ENCODE measurements at places on chromosomes 5 and 9.
A peak's percentile ranks its signal among the peaks of the same experiment; 100 is the strongest.

DNA sequence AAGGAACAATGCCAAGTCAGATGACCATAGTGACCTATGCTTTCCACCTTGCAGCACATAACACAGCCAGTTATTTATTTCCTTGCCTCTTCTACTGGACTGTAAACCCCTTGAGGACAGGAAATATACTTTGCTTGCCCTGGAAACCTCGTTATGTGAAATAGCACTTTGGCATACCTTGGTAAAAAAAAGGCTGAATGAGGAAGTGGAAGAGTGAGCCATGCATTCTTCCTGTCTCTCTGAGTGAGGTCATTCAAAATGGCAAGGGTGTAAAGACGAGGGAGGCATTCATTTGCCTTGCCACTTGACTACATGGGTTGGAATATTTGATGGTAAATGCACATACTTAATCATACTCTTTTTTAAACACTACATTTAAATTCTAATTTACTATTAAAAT, 42.8 kb upstream of the SVEP1 start:
- no peak for DNase-seq

DNA sequence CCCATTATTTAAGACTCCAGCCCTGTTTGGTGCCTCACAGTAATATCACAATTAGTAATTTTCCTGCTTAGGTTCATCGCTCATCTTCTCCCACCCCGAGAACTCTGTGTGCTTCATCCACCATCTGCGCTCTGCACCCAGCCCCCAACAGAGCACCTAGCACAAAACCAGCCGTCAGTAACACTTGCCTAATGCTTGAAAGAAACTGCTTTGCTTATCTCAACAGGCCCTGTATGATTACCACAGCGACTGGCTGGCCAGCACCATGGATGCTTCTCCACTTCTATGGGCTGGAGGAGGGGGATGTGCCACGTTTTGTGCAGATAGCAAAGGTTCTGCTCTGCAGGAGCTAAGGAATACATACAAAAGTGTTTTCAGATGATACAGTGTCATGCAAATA, 166.8 kb downstream of the SPOCK1 start:
- no peak for DNase-seq

DNA sequence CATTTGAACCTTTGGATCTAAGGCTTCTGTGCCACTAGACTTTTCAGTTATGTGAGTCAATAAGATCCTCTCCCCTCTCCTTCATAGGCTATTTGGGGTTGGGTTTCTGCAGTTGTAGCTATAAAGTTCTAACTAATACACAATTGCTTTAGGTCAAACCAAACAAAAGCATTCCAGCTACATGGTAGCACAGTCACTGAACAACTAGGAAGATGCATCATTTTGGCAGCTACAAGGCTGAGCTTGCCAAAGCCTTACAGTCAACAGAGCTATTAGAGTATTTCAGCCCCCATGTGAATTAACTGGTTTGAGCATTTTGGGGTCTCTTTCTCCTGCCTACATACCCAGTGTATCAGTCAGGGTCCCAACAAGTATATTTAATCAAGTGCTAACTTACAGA, 234.6 kb downstream of the ZNF608 start:
- DNase-seq, result peak; percentile 41

- no peak for DNase-seq
Measured at GRCh38 chr5:168422431-168422830, 63.8 kb upstream of the RARS1 start.

GRCh38 chr5:57850109-57850508, 367.5 kb upstream of the ACTBL2 start:
- no peak for DNase-seq

DNA sequence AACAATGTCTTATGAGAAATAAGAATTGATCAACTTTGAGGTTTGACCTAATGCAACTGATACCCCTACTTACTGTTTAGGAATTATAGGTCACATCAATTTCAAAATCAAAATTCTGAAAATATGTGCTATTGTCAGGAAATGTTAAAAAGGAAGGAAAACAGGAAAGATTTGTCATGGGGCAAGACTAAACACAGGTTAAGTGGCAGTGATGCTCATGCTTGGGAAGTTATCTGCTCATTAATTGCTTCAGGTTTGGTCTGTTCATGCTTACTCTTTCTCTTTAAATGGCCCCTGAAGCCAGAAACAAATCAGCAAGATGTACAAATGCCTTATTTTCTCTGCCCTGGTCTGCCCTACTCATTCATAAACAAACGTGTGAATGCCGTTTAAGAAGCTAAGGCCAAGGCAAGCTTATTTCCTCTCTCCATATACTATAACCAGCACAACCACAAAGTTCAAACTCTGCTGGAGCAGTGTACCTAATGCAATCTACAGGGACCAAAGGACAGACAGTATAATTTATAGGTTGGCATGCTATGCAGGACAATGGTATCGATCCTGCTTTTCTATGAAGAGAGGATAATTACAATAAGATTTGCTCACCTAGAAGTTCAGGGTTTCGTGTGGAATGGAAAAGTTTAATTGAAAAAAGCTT, 177.2 kb downstream of the GNAQ start:
- no peak for DNase-seq

DNA sequence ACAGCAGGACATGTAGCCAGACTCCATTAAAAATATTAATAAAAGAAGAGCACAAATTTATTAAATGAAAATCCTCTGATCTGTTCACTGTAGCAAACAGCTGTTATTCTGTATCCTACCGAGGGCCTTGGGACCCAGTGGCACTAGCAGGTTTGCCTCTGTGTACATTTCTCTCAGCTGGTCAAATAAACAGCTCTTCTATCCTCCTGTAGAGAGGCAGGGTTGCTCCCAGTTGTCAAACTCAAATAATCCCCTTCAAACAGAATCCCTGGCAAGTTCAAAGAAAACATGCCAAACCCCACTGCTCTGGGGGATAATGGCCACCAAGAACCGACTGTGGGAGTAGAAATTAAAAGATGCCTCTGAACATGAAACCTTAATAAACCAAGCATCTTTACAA, 1262.0 kb upstream of the DMAC1 start:
- DNase-seq, result no peak

DNA sequence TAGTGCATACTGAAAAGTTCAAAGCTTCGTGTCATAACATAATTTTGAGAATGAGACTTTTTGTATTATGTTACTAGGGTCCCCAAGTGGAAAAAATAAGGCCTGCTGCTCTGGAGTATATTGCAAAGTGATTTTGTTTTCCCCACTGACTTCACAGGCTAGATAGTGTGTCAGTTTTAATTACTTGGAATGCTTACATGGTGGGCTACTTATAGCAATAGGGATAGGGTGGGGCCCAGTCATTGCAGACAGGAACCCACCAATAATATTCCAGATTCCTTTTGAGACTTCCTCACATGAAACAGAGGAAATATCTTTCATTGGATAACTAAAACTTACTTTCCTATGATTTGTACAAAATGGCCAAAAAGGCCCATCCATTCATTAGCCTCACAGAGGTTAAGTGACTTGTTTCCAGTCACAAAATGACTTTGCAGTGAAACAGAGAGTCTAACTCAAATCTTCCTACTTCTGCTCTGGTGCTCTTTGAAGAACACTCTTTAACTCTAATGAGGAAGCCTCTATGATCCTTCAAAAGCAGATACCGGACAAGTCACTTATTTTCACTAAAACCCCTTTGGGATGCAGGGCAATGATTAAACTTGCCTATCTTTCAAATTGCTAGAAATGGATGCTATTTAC, 16.2 kb upstream of the MEF2C start:
- no peak for DNase-seq

GRCh38 chr9:123418052-123418430, 62.0 kb downstream of the CRB2 start:
- DNase-seq, result no peak

DNA sequence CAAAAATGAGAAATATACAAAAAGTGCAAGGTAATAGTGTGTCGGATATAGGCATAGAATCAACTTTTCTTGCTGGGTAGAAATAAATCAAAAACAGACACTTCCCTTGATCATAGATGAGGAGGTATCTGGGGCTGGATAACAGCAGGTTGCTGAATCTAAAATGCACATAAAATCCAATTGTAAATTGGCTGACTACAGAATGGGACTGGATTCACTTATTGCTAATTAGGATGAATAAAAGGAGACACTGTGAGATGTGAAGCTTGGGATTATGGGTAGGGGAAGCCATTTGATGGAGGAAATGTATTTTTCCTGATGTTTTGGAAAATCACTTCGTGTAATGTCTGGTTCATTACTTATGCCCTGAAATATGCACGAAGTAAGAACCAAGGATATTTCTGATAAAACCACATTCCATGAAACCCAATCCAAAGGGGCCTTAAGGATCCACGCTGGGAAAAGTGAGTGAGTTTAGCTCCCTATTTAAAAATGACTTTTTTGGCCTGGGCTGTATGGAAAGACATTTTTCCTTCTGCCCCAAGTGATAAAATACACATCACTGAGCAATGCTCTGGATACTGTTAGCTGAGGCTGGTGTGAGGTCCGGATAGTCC, 136.1 kb downstream of the MARCHF11 start:
- no peak for DNase-seq

DNA sequence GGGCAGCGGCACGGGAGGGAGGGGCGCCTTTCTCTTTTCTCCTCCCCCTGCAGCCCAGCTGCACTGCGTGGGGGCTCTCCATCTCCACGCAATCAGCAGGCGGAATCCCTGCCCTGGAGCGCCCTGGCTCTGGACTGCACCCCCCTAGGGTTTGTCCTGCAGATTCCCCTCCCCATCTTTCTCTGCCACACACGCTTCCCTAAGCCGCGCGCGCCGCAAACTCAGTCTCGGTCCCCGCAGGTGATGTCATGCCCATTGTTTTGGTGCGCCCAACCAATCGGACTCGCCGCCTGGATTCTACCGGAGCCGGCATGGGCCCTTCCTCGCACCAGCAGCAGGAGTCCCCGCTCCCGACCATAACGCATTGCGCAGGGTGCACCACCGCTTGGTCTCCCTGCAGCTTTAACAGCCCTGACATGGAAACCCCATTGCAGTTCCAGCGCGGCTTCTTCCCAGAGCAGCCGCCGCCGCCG, at the start of gene KCNN2:
Gene KCNN2, plus strand, starts transcription at position 347 of the 473 bp plus-strand sequence. Its CDS starts 70 bp downstream, at position 417.
- DNase-seq, result peak; percentile 88

DNA sequence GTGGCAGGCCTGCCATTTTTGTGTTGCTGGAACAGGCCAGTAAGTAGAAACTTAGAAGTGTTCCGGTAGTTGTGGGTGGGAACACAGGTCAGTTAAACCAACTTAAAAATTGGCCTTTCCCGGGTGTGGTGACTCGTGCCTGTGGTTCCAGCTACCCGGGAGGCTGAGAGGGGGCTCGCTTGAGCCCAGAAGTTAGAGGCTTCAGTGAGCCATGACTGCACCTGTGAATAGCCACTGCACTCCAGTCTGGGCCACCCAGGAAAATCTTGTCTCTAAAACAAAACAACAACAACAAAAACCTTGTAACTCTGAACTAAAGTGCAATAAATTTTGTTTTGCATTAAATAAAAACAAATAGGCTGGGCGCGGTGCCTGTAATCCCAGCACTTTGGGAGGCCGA, 1.4 kb upstream of the NHP2 start:
- DNase-seq, result no peak

- DNase-seq, result no peak
Measured at GRCh38 chr9:84668196-84669012, 1.1 kb upstream of the NTRK2 start.
